Endothelial cell (in vitro differentiated cells): ENCODE measurements at places on chromosomes 4 and X. TPM values are rescaled to one million over a fixed set of nuclear protein-coding genes. Genes with fewer than 3 reads are reported as not detected.

Gene GPRIN3
- 8.9 TPM for total RNA-seq

DNA sequence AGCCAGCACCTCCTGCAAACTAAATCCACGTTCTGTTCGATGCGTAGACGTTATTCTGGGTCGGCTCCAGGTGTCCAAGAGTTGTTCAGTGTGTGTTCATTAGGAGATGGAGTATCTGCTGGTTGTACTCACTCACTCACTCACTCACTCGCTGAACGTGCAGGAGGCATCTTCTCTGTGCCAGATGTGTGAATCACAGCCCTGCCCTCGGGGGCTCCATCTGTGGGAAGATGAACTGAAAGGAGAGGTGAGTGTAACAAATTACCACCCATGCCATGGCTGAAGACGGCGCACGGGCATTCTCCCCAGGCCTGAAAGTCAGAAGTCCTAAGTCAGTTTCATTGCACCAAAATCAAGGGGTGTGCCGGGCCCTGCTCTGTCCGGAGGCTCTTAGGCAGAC, 16.1 kb downstream of the NSG1 start:
- no peak for DNase-seq
- H3K4me3 ChIP-seq, result no peak overlapping the region
- H3K4me1 ChIP-seq, result peaks cover 7% of the 10 kb centered on the region
- no peaks in the 10 kb centered on the region for H3K36me3 ChIP-seq
- H3K27me3 ChIP-seq, result peaks cover 4% of the 10 kb centered on the region
- no peak overlapping the region for H3K27ac ChIP-seq

Gene ANXA3
- 30.4 TPM for total RNA-seq

Gene NR0B1
- total RNA-seq, result not detected

- no peaks in the 10 kb centered on the region for H3K4me1 ChIP-seq
- no peak overlapping the region for H3K27ac ChIP-seq
- DNase-seq, result no peak
- no peak overlapping the region for H3K4me3 ChIP-seq
- H3K36me3 ChIP-seq, result no peaks in the 10 kb centered on the region
Observed at GRCh38 chr4:167642250-167642649, 408.0 kb upstream of the SPOCK3 start.

- H3K4me3 ChIP-seq, result no peak overlapping the region
- H3K4me1 ChIP-seq, result no peaks in the 10 kb centered on the region
- H3K27ac ChIP-seq, result no peak overlapping the region
- H3K27me3 ChIP-seq, result no peaks in the 10 kb centered on the region
- DNase-seq, result no peak
Observed at GRCh38 chr4:64266669-64267068, 142.6 kb downstream of the TECRL start.

DNA sequence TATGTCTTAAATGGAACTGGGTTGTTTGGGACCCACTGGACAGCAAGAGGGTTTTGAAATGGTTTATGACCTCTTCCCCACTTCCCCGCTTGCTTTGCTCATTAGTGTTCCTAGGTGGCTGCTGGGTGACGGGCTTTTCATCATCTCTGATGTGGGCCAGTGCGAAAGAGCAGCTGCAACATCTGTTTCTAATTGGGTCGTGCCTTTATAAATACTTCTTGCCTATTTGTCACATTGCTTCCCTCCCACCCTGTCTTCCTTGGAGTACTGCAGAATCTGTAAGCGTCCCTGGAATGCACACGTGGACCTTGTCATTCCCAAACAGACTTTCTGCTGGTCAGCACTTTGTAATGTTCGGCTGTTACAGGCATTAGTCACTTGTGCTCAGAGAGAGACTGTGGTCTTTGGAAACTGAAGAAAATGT, 35.2 kb downstream of the SEPTIN11 start:
- H3K27me3 ChIP-seq, result peaks cover 4% of the 10 kb centered on the region
- H3K36me3 ChIP-seq, result peaks cover 13% of the 10 kb centered on the region
- peaks cover 64% of the 10 kb centered on the region for H3K4me1 ChIP-seq
- no peak overlapping the region for H3K27ac ChIP-seq

- H3K27ac ChIP-seq, result no peak overlapping the region
- H3K36me3 ChIP-seq, result no peaks in the 10 kb centered on the region
- peak overlapping the region; percentile 68 for H3K4me3 ChIP-seq
- peaks cover 3% of the 10 kb centered on the region for H3K27me3 ChIP-seq
- peak; percentile 14 for DNase-seq
Observed at GRCh38 chr4:23888421-23889319, 1.2 kb downstream of the PPARGC1A start.

DNA sequence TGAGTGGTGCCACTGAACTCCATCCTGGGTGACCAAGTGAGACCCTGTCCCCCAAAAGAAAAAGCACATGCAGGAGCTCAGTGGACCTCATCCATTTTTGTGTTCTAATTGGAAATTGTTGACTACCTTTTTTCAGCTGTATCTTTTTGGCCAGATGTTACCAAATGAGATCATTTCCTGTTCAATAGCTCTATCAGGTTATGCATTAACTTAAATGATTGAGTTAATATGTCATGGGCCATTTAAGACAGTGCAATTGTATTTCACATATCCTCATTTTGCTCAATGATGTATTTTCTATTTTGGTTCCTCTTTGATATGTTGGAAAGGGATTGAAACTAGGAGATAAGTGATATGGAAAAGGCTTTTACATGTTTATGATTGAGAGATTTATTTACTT, 26.2 kb upstream of the RHOH start:
- peaks cover 3% of the 10 kb centered on the region for H3K27me3 ChIP-seq
- peaks cover 5% of the 10 kb centered on the region for H3K36me3 ChIP-seq
- H3K27ac ChIP-seq, result no peak overlapping the region
- DNase-seq, result no peak

Gene LNX1
- 25.7 TPM for total RNA-seq

Gene FRMPD4
- 0.03 TPM for total RNA-seq

Gene SRPX
- total RNA-seq, result 23.8 TPM

Gene DOK7
- total RNA-seq, result 0.69 TPM

DNA sequence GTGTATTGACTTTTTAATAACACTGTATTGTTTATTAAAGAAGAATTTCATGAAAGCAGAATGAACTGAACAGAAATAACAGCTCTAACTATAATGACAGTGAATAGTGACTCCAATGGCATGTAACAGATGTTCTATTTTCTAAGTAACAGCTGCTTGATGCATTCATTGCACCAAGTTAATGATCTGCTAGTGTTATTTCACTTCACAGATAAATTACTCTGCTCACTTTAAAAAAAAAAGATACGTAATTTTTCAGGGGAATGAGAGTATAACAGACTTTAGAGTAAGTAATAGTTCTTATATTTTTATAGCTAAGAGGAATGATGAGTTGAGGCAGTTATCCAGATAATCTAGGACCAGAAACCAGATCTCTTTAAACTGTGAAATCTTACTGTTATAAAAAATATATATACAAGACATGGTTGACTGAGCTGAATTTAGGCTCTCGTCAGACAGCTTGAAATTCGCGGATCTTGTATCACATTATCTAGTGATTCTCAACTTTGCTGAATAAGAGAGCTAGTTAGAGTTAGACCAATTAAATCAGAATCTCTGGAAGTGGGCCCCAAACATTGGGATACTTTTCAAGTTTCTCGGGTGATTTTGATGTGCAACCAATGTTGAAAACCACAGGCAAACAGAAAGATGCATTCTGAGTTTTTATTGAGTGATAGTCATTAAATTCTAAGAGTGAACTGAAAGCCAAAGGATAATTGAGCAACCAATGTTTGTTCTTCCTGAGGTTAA, 840.7 kb downstream of the DMD start:
- H3K36me3 ChIP-seq, result no peaks in the 10 kb centered on the region
- no peak for DNase-seq
- H3K27me3 ChIP-seq, result no peaks in the 10 kb centered on the region
- no peaks in the 10 kb centered on the region for H3K4me1 ChIP-seq
- no peak overlapping the region for H3K27ac ChIP-seq

GRCh38 chr4:98617358-98618047, 40.9 kb downstream of the TSPAN5 start:
- no peak overlapping the region for H3K27ac ChIP-seq
- no peak overlapping the region for H3K4me3 ChIP-seq
- no peaks in the 10 kb centered on the region for H3K36me3 ChIP-seq
- peaks cover 4% of the 10 kb centered on the region for H3K4me1 ChIP-seq
- DNase-seq, result no peak

DNA sequence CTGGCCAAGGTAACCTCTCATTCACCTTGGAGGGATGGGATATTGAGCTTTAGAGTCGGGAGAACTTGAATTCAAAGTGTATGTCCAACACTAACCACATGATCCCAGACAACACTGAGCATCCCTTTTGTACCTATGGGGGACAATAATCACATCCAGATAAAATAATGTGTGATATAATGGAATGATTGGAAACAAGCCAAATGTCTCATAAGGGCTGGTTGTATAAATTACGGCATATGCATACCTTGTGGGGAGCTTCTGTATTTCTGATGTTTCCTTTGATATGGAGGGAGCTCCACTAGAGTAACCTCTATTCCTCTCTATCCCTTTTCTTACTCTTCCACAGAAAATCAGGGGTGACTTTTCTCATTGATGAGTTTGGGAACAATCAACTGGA, 40.7 kb upstream of the LDB2 start:
- H3K4me1 ChIP-seq, result no peaks in the 10 kb centered on the region
- H3K36me3 ChIP-seq, result peaks cover 3% of the 10 kb centered on the region
- H3K4me3 ChIP-seq, result no peak overlapping the region
- no peak overlapping the region for H3K27ac ChIP-seq
- DNase-seq, result no peak
- peaks cover 3% of the 10 kb centered on the region for H3K27me3 ChIP-seq
